Type B pancreatic cell (in vitro differentiated cells): ENCODE measurements at places on chromosomes 3 and 15. TPM values are rescaled to one million over a fixed set of nuclear protein-coding genes. Genes with fewer than 3 reads are reported as not detected.

Gene CHRNA7
- total RNA-seq = 5.3 and 10.5 TPM in 2 replicates

Gene SLC22A14
- total RNA-seq = 0.29 TPM in 1 of 2 replicates, not detected in the other

Gene ACAP2
- 36.6 and 36.9 TPM in 2 replicates for total RNA-seq

Gene TMF1
- 34.6 and 47.6 TPM in 2 replicates for total RNA-seq

Gene AMIGO3
- 0.36 TPM in 1 of 2 replicates, not detected in the other for total RNA-seq

Gene RARRES1
- total RNA-seq = 15.9 and 57.7 TPM in 2 replicates

Gene HYAL3
- total RNA-seq = 2.9 and 4.0 TPM in 2 replicates

Gene C3orf33
- total RNA-seq = 2.3 and 2.8 TPM in 2 replicates

Gene PPIP5K1
- total RNA-seq = 58.2 and 87.0 TPM in 2 replicates

Gene CASR
- total RNA-seq = 0.87 and 4.4 TPM in 2 replicates

Gene CD200
- total RNA-seq = 11.9 and 20.1 TPM in 2 replicates

Gene HIGD1A
- 100 and 130 TPM in 2 replicates for total RNA-seq

Gene VPS18
- total RNA-seq = 25.6 and 37.2 TPM in 2 replicates

Gene C2CD4A
- total RNA-seq = 1.7 and 2.0 TPM in 2 replicates

Gene TMEM40
- total RNA-seq = 16.3 and 51.3 TPM in 2 replicates

Gene CPA3
- not detected in 2 replicates for total RNA-seq

Gene CCR9
- total RNA-seq = not detected in 2 replicates

Gene RRP9
- 22.7 and 30.0 TPM in 2 replicates for total RNA-seq

Gene TIGIT
- total RNA-seq = not detected in 2 replicates

Gene SLC24A5
- 1.3 TPM in 1 of 2 replicates, not detected in the other for total RNA-seq

Gene GHSR
- total RNA-seq = not detected in 2 replicates

Gene SAXO2
- total RNA-seq = 2.4 and 5.8 TPM in 2 replicates

Gene LIPH
- total RNA-seq = 5.3 and 8.4 TPM in 2 replicates

Gene WNT7A
- total RNA-seq = 3.4 and 15.1 TPM in 2 replicates

Gene CTXN2
- not detected in 2 replicates for total RNA-seq

Gene SEMA5B
- total RNA-seq = 0.50 and 12.8 TPM in 2 replicates

Gene TAGLN3
- total RNA-seq = 4.8 and 14.8 TPM in 2 replicates

Gene ATP2B2
- 0.31 and 0.76 TPM in 2 replicates for total RNA-seq

Gene KIF15
- 5.7 and 24.8 TPM in 2 replicates for total RNA-seq

Gene ADAMTS17
- 18.3 and 23.1 TPM in 2 replicates for total RNA-seq

Gene ZPLD1
- 1.5 and 10.0 TPM in 2 replicates for total RNA-seq

Gene ARPIN
- total RNA-seq = 14.9 and 22.7 TPM in 2 replicates

Gene FAM107A
- 2.9 and 4.5 TPM in 2 replicates for total RNA-seq

Gene GATM
- 17.8 and 26.8 TPM in 2 replicates for total RNA-seq

Gene CP
- 4.0 and 7.4 TPM in 2 replicates for total RNA-seq

Gene AEN
- total RNA-seq = 48.9 and 62.9 TPM in 2 replicates

Gene XXYLT1
- 10.4 and 27.0 TPM in 2 replicates for total RNA-seq

Gene KLF15
- 2.4 and 7.9 TPM in 2 replicates for total RNA-seq

Gene SGO1
- total RNA-seq = 8.1 and 18.8 TPM in 2 replicates

Gene GLDN
- total RNA-seq = 0.52 and 0.68 TPM in 2 replicates

Gene AADACL2
- 11.7 and 43.6 TPM in 2 replicates for total RNA-seq

Gene HCN4
- total RNA-seq = 3.8 and 6.6 TPM in 2 replicates

Gene SLC28A2
- 0.14 and 2.4 TPM in 2 replicates for total RNA-seq

Gene CMTM8
- 9.0 and 14.4 TPM in 2 replicates for total RNA-seq

Gene CIAO2A
- total RNA-seq = 59.8 and 69.7 TPM in 2 replicates

Gene GNAT1
- 0.71 TPM in 1 of 2 replicates, not detected in the other for total RNA-seq

Gene SPATA12
- total RNA-seq = not detected in 2 replicates
